ENCODE measurements at places on chromosomes 13 and 19. TPM values are rescaled to one million over a fixed set of nuclear protein-coding genes. Genes with fewer than 3 reads are reported as not detected.

DNA sequence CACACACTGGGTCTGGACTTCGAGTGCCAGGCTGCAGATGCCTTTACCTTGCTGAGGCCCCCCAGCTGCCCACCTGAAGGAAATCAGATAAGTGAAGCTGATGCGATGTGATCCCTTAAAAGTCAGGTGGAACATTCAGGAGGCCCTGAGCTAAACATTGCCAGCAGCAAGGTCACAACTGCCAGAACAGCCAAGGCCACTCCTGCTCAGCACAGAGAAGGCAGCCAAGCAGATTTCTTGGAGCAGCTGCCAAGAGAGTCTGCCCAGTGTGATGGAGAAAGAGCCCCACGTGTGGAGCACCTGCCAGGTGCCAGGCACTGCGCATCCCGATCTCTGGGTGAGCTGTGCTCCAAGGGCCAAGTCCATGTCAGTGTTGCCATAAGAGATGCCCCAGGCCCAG, 20.6 kb upstream of the UQCRFS1 start:
- DNase-seq = no peak

DNA sequence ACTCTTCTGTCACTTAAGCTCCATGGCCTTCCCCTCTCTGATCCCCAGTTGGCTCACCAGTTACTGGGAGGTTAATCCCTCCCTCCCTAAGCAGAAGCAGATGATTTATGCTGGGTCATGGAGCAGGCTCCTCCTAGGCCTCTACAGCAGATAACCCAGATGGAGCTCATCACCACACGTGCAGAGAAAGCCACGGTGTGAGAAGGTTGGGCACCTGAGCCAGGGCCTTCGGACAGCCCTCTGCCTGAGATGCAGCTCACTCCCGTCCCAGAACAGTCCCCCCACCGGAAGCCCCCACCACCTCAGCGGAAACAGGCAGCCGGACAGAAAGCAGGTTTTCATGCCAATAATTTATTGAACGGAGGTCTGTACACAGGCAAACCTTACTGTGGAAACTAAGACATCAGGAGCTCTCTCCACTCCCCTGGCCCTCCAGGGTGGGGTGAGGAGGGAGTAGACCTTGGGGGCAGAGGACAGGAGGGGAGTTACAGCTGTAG, 9.8 kb downstream of the ZNF526 start:
- DNase-seq = no peak

- DNase-seq = peak; percentile 91
Observed at GRCh38 chr19:18291590-18292461, 10.4 kb upstream of the JUND start.

DNA sequence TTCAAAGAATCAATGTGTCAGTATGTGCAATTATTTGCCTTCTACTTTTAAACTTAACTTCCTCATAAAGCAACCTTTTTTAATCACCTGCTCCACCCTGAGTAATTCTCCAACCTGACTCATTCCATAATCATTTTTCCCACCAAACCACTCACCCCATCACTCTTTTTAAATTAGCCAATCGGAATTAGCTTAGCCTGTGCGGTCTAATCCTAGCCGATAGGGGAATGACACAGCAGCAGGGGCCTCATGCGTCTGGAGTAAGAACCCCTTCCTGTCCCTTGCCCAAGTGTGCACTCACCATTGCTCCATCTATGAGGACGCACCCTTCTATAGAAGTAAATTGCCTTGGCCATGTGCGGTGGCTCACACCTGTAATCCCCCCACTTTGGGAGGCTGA, 27.4 kb upstream of the ZNF83 start:
- DNase-seq = no peak

DNA sequence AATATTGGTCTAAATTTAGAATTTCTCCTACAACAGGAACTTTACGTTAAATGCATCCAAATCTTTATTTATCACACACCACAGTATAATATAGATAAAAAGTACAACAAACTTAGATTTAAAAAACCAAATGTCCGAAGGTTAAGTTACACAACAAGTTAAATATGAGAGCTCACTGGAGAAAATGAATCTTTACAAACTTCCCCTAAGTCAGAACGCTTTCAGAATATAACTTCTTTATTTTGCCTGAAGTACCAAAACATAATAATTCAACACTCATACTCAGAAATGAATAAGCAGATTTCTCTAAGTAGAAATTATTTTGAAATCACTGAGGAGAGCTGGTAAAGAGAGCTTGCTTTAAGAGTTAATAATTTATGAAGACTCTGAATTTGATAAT, 33.8 kb downstream of the TSC22D1 start:
- DNase-seq = no peak

- no peak for DNase-seq
Observed at GRCh38 chr19:5038631-5039271, 69.8 kb downstream of the KDM4B start.

Gene PGLYRP2
- total RNA-seq = 5.6 TPM

Gene IGFL2
- total RNA-seq = not detected

Gene ZNF793
- 1.3 TPM for total RNA-seq

Gene TPTE2
- total RNA-seq = 0.33 TPM

Gene ACP7
- total RNA-seq = not detected
